ENCODE measurements at places on chromosomes 16 and 17.

GRCh38 chr17:14298947-14299279, 2.0 kb upstream of the HS3ST3B1 start:
- no peak for DNase-seq

- peak; percentile 66 for DNase-seq
These were observed 756 bp downstream of the TAX1BP3 start for GRCh38 chr17:3667366-3668278.

- no peak for DNase-seq
These were observed 11.8 kb downstream of the C16orf74 start for GRCh38 chr16:85738923-85739715.

GRCh38 chr16:85616607-85617321, 3.6 kb downstream of the GSE1 start:
- no peak for DNase-seq

- DNase-seq: no peak
These were observed 2169.6 kb downstream of the TP53TG3F start for GRCh38 chr16:35628976-35629375.

- no peak for DNase-seq
These were observed 303.8 kb downstream of the HS3ST3B1 start for GRCh38 chr17:14604591-14605266.

DNA sequence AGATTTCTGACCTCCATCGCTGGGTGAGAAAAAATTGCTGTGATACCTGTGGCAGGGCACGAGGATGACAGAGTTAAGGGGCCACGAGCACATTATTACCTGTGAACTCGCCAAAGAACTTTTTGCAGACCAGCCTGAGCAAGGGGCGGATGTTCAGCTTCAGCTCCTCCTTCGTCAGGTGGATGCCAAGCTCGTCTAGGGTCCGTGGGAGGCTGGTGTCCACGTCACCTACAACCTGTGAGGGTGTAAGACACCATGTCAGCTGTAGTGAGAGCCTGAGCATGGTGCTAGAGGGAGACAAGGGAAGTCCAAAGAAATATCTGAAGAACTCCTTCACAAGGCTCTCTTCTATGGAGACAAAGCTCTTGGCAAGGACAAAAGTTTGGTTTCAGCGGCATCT, 17.1 kb downstream of the HIGD1B start:
- no peak for DNase-seq

GRCh38 chr17:57086069-57086930, 1.3 kb downstream of the AKAP1 start:
- DNase-seq: no peak

DNA sequence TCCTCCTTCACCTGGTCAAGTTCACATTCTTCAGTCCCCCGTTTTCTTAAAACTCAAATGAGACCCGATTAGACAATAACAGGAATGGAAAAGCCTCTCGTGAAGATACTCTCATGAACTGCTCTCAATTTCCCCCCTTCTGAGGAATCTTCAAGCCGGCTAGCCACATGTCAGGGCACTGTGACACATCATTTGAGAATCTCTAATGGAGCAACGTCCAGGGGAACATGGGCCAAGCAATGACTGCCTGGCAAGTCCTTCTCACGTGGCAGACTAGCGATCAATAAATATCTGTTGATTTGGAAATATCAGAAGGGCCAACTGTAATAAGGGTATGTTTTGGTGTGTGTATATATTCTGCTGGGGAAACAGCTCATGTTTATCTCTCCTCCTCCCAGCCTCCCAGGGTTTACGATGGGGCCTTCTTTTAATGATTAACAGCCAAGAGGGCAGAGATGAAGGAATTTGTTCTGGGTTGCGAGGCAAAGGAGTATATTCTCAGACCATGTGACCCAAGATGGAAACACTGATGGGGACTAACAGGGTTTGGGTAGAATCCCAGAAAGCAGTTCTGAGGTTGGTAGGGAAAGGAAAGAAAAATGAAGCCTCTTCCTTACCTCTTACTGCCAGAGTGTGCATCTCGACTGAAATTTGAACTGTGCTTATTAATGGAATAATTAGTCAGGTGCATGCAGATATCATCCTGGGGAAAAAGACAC, 21.4 kb downstream of the TTLL6 start:
- peak; percentile 55 for DNase-seq

- DNase-seq: peak; percentile 59
These were observed 973 bp downstream of the SLC7A6 start for GRCh38 chr16:68265078-68265920.

DNA sequence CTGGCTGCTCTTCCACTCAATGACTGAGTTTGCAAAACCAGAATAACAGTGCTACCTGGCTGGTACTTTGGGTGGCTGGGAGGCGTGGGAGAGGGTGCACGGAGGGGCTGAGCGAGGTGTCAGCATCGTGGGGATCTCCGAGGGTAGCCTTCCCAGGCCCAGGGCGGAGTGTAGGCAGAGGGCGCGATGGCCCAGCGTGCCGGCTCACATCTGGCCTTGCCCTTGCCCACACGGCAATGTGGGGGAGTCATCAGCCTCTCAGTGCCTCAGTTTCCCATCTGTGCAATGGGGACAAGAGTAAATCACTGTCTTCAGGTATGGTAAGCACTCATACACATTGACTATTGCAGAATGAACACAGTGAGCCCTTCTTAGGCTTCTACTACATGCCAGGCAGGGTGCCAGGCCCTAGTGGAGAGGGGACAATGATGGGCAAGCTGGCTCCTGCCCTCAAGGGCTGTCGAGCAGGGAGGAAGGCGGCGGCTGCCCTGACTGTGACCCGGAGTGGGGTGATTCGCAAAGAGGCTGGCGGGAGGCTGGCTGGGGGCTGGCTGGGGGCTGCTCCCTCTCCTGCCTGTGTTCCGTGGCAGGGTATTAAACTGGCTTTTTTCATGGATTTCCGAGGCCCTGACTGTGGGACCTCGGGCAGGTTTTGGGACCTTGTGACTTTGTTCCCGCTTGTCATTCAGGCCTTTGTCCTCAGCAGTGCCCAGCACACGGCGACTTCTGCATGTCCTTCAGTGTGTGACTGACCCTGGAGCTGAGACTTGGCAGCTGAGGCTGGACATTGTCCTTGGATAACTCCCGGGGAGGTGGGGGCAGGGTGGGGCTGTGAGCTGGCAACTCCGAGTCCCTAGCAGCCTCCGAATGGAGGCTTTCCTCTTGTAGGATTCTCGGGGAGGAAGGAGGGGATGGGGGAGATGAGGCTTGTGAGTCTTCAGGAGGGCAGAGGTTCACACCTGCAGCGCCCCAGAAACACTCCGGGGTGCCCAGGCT, 243.1 kb downstream of the SEC14L1 start:
- no peak for DNase-seq

- no peak for DNase-seq
These were observed 630 bp downstream of the RNFT1 start for GRCh38 chr17:59963738-59964481.
